Breast epithelium (tissue), 4 donors: ENCODE measurements at places on chromosomes 11 and 22. TPM values are rescaled to one million over a fixed set of nuclear protein-coding genes. Genes with fewer than 3 reads are reported as not detected.

OR52H1 gene
- 2.0 TPM for total RNA-seq

APOA4 gene
- 0.33 TPM for total RNA-seq

DNA sequence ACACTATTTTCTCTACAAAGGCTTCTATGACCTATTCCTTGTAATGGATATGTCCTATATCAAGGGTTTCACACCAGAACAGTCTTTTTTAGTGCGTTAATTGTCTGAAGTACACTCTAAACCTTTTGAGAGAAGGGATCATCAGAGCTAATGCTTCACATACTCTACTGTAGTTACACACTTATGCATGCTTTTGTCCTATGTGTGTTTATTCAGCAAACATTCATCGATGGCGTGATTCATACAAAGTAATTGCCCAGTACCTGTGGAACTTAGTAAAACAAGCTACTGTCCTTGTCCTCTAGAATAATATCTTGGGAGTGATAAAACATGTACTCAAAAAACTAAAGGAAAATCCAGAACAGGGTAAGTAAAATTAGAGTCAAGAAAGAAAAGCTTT is 139.2 kb downstream of the GUCY1A2 start:
- H3K36me3 ChIP-seq = no peaks in the 10 kb centered on the region
- no peaks in the 10 kb centered on the region for H3K27me3 ChIP-seq
- H3K27ac ChIP-seq = no peak overlapping the region
- no peak for DNase-seq

GRCh38 chr11:74280494-74280893 is 30.9 kb downstream of the P4HA3 start:
- no peaks in the 10 kb centered on the region for H3K27me3 ChIP-seq
- no peak overlapping the region for H3K4me3 ChIP-seq
- H3K36me3 ChIP-seq = no peaks in the 10 kb centered on the region
- no peaks in the 10 kb centered on the region for H3K4me1 ChIP-seq
- H3K27ac ChIP-seq = no peak overlapping the region

- no peaks in the 10 kb centered on the region for H3K27me3 ChIP-seq
- H3K27ac ChIP-seq = no peak overlapping the region
- no peaks in the 10 kb centered on the region for H3K4me1 ChIP-seq
- H3K36me3 ChIP-seq = no peaks in the 10 kb centered on the region
- DNase-seq = no peak
- H3K4me3 ChIP-seq = no peak overlapping the region
Measured at GRCh38 chr11:88042647-88043046, 132.6 kb downstream of the RAB38 start.

DNA sequence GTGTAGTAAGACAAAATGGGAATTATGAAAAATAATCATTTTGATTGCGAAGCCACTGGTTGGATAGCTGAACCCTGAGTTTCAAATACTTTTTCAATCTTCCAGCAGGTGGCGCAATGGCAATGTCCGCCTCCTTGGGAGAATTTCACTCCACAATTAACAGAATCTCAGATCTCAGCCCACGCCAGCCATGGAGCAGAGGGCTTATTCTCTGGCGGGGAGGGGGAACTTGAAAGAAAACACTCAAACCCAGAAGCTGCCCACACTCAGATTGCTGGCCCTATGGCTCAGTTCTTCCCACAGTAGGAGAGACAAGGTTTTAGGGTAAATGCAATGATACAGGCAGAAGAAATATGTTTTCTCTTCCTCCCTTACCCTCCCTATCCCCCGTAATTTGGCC is 38.7 kb upstream of the RCN1 start:
- DNase-seq = peak; percentile 25
- no peak overlapping the region for H3K27ac ChIP-seq
- no peaks in the 10 kb centered on the region for H3K4me1 ChIP-seq
- H3K36me3 ChIP-seq = no peaks in the 10 kb centered on the region
- H3K27me3 ChIP-seq = no peaks in the 10 kb centered on the region
- no peak overlapping the region for H3K4me3 ChIP-seq

- H3K36me3 ChIP-seq = no peaks in the 10 kb centered on the region
- H3K27me3 ChIP-seq = no peaks in the 10 kb centered on the region
- no peak overlapping the region for H3K4me3 ChIP-seq
- no peaks in the 10 kb centered on the region for H3K4me1 ChIP-seq
Measured at GRCh38 chr11:57345555-57346211, 7.5 kb downstream of the P2RX3 start.

GRCh38 chr11:61551634-61552033 is 29.2 kb downstream of the SYT7 start:
- no peaks in the 10 kb centered on the region for H3K27me3 ChIP-seq
- H3K36me3 ChIP-seq = no peaks in the 10 kb centered on the region
- no peaks in the 10 kb centered on the region for H3K4me1 ChIP-seq
- H3K4me3 ChIP-seq = no peak overlapping the region
- no peak overlapping the region for H3K27ac ChIP-seq

DNA sequence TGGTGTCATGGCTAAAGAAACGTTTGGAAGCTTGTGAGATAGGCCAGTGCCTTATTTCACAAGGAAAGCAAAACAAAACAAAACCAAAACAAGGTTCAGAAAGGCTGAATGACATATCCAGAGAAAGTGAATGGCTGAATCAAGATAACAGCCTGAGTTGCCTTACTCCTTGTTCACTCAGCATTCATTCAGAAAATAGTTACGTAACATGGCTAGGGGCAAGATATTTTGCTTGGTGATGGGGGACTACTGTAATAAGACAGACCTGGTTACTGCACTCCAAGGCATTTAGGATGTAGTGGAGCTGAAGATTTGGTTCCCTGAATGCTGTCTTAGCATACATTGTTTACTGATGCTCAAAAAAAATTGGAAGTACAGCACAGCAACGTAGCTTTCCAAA is 47.7 kb downstream of the C11orf91 start:
- H3K4me1 ChIP-seq = no peaks in the 10 kb centered on the region
- H3K36me3 ChIP-seq = no peaks in the 10 kb centered on the region
- DNase-seq = no peak
- no peak overlapping the region for H3K4me3 ChIP-seq
- H3K27ac ChIP-seq = no peak overlapping the region

DNA sequence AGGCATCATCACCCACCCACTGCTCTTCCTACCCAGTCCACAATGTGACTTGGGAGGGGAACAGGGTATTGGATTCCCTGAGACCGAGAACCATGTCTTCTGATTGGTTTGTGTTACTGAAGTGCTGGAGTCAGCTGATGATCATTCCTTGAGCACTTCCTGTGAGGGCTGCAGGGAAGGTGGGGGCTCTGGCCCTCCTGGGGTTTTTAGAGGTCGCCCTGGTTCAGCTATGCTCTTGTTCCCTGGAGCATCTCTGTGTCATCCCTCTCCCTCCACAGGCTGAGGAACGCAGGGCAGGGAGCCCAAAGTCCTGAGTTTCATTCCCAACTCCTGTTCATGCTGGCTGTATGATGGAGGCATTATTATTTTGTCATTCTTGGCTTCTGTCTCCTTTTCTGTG is 6.7 kb downstream of the ZC3H7B start:
- no peaks in the 10 kb centered on the region for H3K36me3 ChIP-seq
- H3K4me1 ChIP-seq = no peaks in the 10 kb centered on the region
- DNase-seq = no peak
- H3K27me3 ChIP-seq = no peaks in the 10 kb centered on the region
- H3K4me3 ChIP-seq = no peak overlapping the region
- H3K27ac ChIP-seq = peak overlapping the region; percentile 68
